ENCODE measurements at places on chromosomes 7 and 10.
A peak's percentile ranks its signal among the peaks of the same experiment; 100 is the strongest.

- DNase-seq = no peak
Measured at GRCh38 chr7:49229246-49229645, 304.9 kb downstream of the CDC14C start.

DNA sequence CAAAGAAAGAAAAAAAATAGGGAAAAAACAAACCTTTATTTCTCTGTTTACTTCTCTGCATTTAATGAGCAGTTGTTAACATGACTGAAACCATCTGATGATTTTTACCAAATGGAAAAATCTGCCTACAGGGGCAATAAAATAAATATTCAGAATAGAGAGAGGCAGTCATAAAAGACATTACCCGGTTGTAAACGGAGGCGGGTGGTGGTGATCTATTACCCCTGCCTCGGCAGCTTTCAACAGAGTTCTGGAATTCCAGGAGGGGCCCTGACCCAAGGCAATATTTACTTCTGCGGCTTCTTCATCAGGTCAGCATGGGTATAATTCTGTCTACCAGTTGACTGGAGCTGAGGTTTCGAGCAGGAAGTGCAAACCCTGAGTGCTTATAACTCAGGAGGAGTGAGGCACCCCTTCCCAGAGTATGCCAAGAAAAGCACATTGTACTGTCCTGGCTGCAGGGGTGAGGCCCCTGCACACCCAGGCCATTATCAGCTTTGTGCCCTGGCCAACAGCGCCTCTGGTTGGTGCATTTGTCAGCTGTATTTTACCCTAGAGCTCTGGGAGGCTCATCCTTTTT lies 8.2 kb upstream of the CXCL12 start:
- DNase-seq = no peak

- no peak for DNase-seq
Measured at GRCh38 chr10:51031950-51032349, 42.3 kb upstream of the PRKG1 start.

DNA sequence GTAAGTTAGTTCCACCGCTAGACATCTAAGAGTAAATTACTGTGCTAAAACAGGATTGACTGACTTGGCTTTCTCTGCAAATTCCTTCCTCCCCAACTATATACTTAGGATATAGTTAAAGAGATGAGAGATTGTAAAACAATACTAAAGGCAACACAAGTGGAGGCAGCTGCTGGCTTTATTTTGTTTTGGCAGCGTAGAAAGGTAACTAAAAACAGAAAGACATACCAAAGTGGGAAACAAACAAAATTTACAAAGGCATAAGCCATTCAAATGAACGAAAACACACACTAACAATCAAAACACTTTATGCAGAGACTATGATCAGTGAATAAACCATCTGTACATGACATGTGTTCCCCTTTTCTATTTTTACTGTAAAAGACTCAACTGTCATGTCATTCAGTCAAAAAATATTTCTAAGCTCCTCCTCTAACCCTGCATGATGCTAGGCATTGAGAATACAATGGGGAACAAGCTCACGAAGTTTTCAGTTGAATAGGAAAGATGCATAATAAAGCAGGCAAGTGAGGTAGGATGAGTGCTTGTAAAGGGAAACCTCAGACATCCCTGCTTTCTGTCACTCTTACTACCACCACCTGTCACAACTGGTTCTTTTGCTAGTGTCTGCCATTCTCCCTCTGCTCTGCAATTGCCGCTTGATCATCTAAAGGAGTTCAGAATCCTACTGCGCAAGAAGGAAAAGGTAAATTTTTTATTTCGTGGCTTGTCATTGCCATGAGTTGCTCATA lies 64.2 kb upstream of the COL1A2 start:
- DNase-seq = no peak

- DNase-seq = no peak
Measured at GRCh38 chr10:70481831-70482530, 3.4 kb downstream of the PALD1 start.

DNA sequence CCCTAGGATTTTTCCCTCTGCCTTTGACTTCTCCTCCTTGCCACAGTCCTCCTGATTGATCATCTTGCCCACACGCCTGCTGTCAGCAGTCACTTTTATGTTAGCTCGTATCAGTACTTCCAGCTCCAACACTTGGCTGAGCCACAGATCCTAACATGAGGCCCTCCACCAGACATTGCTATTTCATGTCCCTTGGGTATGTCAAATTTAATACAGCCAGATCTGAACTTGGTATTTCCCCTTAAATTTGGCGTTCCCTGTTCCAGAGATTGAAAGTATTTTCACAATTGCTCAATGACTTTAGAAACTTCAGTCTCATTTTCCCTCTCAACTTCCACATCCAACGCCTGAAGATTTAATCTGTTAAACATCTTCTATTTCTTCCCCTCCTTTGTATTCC lies 140.4 kb downstream of the RNLS start:
- no peak for DNase-seq

DNA sequence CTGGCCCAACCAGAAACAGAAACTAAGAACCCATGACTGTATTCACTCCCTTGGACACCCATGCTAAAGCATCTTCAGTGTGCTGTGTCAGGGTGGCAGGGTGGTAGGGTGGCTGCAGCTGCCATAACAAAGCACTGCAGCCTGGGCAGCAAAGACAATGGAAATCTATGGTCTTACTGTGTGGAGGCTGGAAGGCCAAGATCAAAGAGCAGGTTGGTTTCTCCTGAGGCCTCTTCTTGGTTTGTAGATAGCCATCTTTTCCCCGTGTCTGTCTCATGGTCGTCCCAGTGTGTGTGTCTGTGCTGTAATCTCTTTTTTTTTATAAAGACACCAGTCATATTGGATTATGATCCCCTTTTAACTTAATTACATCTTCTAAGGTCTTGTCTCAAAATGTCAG lies 15.2 kb upstream of the ZNF25 start:
- no peak for DNase-seq

DNA sequence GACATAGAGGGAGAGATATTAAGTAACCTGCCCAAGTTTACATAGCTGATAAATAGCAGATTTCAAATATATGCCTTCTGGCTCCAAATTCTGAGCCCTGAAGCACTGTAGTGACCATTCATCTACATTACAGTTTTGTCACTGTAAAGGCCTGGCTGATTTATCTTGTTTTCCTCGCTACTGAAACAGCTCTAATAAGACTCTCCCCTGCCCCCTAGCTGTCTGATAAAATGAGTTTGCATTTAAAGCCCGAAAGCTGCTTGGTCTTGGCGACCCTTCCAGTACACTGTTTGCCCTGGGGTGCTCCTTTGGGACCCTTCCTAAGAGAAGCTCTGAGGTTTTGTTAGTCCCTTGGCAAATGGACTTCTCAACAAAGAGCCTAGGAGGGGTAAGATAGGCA lies 59.7 kb upstream of the RAB11FIP2 start:
- DNase-seq = no peak

DNA sequence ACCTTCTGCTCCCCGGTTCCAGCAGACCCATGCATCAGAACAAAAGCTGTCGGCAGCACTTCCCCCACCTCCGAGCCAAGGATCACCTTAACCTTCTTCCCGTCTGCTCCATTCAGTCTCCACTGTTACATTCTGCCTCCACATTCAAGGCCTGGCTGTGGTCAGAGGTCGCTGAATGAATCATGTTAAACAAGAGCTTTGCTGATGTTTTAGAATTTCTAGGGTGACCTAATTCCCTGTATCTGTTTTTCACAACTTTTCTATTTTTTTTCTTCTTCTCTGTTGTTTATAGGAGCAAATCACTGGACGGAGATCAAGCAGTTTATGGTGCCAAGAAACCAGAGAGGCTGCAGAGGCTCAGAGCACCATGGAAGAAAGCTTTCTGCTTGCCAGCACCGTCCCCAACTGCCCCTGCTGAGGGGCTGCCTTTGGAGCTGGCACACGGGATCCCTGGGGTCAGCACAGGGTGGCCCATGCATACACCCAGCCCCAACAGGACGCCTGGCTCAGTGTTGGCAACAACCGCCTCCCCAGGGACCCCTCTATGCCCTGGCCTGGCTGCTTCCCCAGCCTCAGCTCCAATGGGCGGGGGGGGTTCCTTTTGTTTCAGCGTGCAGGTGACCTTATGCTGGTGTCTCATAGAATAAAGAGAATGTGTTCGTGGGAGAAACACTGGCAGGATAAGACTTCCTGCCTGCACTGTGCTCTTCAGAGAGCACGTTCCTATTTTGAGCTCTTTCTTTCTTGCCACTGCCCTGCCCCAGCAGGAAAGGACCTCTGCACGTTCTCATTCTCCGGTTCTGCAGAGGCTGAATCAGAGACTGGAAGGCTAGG lies 182.7 kb upstream of the LYZL2 start:
- peak; percentile 69 for DNase-seq

- no peak for DNase-seq
Measured at GRCh38 chr7:94421681-94422080, 27.0 kb downstream of the COL1A2 start.

GRCh38 chr7:44212018-44212417 lies 11.2 kb downstream of the YKT6 start:
- no peak for DNase-seq

- DNase-seq = no peak
Measured at GRCh38 chr7:143447466-143447865, 4.2 kb downstream of the TAS2R60 start.

GRCh38 chr7:148665221-148665620 lies 33.5 kb upstream of the CUL1 start:
- DNase-seq = no peak

- peak; percentile 11 for DNase-seq
Measured at GRCh38 chr10:77798940-77799339, 127.6 kb downstream of the DLG5 start.

- no peak for DNase-seq
Measured at GRCh38 chr10:12397941-12398340, 48.6 kb downstream of the CAMK1D start.

DNA sequence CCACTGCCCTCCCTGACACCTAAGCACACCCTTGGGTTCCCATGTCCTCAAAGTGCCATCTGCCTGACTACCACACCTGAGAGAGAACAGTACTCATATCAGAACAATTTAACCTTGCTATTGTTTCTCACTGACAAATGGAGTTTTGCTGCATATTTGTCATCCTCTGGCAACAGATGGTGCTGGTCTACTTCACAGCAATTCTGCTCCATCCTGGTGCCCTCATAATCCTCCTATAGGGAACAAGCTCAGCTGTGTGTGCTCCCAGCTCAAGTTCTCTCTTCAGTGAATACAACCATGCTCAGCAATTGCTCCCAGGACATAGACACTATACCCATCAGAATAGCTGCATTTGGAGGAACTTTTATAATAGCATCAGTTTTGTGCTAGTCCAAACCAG lies 32.8 kb upstream of the ITGB1 start:
- no peak for DNase-seq

DNA sequence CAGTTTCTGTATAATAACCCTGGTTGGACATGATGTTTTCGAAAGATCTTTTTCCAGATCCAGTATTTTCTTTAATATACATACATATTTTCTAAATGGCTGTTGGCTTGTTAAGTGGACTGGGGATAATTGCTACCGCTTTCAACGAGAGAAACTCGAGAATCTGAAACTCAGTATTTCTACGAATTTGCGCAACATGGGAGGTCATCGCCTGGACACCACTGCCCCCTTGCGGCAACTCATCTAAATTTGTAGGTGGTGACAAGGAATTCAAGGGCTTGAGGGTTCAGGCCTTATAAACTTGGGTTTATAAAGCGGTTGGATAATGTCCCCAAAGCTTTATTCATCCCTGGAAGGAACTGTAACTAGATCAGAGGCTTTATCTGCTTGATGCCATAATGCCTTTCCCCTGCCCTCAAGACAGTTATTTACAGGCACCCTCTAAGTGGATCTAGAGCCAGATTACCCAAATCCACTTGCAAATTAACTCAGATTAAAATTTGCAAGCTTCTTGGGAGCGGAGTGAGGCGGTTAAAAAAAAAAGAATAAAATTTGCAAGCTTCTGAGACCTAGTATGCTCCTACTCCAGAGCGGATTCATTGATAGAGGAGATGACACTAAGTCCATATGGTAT lies 21.3 kb upstream of the KCNK18 start:
- DNase-seq = peak; percentile 75

- no peak for DNase-seq
Measured at GRCh38 chr10:47243791-47244190, 56.2 kb upstream of the GDF10 start.

DNA sequence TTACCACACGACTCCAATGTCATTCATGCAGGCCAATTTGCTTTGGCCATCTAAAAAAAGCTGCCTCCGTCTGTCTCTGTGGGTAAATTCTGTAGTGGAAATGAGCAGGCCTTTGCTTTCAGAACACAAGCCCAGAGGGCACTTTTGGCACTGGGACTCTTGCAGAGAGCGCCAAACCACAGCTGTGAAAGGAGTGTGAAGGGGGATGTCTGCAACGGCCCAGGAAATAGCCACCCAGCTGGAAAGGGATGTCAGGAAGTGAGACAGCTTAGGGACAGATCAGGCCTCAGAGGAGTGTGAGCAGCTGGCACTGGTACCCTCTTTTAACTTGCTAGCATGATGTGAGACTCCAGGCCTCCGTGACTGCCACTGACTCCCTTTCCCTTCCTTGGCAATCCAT lies 152.4 kb downstream of the DKK1 start:
- DNase-seq = peak; percentile 52

GRCh38 chr7:116212869-116213268 lies 2.5 kb downstream of the TES start:
- peak; percentile 51 for DNase-seq

DNA sequence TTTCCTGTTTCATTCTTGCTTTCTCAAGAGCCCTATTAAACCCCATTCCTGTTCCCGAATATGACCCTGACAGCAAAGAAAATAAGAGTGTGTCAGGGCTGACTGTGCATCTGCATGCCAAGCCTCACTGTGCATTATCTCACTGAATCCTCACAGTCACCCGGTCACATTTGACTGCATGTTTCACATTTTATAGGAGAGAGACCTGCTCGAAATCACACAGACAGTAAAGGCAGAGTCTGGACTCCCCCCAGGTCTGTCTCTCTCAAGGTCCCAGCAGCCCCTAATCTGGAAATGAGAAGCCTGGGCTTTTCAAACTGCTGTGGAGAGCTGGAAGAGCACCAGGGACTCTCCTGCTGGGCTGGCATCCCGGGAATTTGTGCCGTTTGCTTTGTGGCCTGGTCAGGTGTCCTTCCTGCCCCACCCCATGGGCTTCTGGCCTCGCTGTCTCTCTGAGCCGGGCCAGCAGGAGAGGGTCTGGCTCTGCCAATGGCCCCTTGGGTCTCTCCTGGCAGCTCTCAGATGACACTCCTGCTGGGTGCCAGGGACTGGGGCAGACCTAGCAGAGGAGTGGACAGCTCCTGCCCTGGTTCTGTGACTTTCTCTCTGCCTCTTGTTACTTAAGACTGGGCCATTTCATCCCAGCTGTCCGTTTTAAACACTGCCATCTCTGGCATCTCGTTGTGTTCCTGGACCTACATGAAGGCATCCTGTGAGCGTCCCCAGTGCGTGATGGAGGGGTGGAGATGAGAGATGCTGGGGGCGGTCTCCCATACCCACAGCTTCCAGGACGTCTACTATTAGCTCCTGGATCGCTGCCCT lies 173.6 kb downstream of the ARHGAP12 start:
- DNase-seq = peak; percentile 46

- no peak for DNase-seq
Measured at GRCh38 chr10:1488970-1489548, 248.3 kb downstream of the ADARB2 start.

- no peak for DNase-seq
Measured at GRCh38 chr10:3408603-3409365, 236.2 kb upstream of the PITRM1 start.
